ENCODE measurements at places on chromosomes 1 and 21.
A peak's percentile ranks its signal among the peaks of the same experiment; 100 is the strongest.

DNA sequence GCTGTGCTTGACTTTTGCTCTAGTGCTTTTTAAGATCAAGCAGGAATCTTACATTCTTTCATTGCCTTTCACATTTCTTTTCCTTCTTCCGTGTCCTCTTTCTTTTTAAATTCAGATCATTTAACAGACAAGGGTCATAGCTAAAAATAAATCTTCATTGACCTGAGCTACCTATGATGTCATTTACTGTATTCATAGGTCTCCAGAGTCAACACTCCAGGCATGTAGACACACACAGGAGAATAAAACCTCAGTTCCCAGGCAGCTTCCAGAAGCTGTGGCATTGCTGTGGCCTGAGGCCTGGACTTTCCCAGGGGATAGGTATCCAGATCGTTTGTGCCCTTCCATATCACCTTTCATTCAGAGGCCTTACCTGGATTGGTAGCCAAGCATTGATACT lies 38.5 kb upstream of the ENAH start:
- no peaks in the 10 kb centered on the region for H3K36me3 ChIP-seq
- no peak overlapping the region for H3K4me3 ChIP-seq
- H3K27me3 ChIP-seq, result no peaks in the 10 kb centered on the region
- H3K4me1 ChIP-seq, result peaks cover 19% of the 10 kb centered on the region
- no peak overlapping the region for H3K27ac ChIP-seq
- DNase-seq, result no peak

DNA sequence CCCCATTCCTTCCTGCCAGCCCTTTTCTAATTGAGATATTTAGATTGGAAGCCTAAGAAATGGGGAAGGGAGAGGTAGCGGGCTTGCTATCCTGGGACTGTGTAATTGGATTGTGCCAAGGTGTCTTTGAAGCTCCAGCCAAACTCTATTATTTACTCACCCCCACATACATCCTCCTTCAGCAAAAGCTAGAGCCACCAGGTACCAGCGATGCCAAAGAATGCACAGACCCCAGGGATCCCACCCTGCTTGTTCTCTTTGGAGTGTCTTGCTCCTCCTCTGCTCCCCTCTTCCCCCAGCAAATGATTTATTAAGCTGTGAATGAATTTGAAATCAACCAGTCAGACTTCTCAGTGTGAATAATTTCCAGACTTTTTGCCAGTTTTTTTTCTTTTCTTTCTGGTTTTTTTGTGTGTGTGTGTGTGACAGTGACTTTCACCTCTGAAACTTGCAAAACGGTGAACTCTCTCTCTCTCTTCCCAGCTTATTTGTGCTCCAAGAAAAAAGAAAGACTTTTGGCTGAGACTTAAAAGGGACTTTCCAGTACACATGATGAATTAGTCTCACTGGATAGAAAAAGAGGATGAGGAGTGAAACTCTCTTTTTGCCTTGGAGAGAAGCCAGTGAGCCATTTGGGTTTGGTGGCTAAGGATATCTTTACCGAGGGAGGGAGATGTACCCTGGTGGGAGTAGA lies 1.8 kb downstream of the VASH2 start:
- no peaks in the 10 kb centered on the region for H3K27me3 ChIP-seq
- H3K4me3 ChIP-seq, result no peak overlapping the region
- H3K36me3 ChIP-seq, result no peaks in the 10 kb centered on the region
- no peaks in the 10 kb centered on the region for H3K4me1 ChIP-seq

GRCh38 chr1:195617106-195617505 lies 991.1 kb downstream of the KCNT2 start:
- no peaks in the 10 kb centered on the region for H3K27me3 ChIP-seq
- no peaks in the 10 kb centered on the region for H3K4me1 ChIP-seq
- H3K4me3 ChIP-seq, result no peak overlapping the region
- no peaks in the 10 kb centered on the region for H3K36me3 ChIP-seq
- no peak for DNase-seq
- H3K27ac ChIP-seq, result no peak overlapping the region

- H3K27ac ChIP-seq, result no peak overlapping the region
- H3K4me1 ChIP-seq, result peaks cover 5% of the 10 kb centered on the region
- H3K27me3 ChIP-seq, result no peaks in the 10 kb centered on the region
- H3K36me3 ChIP-seq, result no peaks in the 10 kb centered on the region
- no peak overlapping the region for H3K4me3 ChIP-seq
Observed at GRCh38 chr1:93081716-93082115, 2.6 kb downstream of the MTF2 start.

GRCh38 chr1:78176448-78176847 lies 130.7 kb downstream of the GIPC2 start:
- no peak overlapping the region for H3K4me3 ChIP-seq
- H3K27me3 ChIP-seq, result no peaks in the 10 kb centered on the region
- no peaks in the 10 kb centered on the region for H3K4me1 ChIP-seq
- no peak for DNase-seq
- H3K27ac ChIP-seq, result no peak overlapping the region

DNA sequence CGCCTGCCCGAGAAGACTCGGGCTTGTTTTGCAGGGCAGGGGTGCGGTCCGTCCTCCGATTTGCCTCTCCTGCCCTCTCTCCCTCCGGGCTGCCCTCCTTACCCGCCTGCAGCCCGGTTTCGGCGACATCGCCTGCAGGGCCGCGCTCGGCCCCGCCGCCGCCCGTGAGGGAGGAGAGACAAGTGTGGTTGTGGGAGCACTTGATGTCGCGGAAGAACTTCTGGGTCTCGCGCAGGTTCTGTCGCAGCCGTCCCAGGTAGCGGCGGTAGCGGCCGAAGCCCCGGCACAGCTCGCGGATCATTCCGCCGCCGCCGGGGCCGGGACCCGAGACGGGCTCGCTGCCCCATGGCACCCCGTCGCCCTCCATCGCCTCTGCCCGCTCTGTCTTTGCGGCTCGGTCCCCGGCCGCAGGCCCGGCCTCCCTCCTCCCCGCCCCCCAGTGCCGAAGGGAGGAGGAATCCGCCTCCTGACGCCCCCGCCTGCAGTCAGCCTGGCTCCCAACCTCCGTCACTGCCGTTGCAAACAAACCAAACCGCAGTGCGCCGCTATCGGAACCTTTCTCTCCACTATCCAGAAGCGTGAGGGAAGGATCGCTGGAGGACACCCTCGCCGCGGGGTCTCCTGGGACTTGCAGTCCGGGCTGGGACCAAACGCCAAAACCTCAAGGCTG lies at the start of gene DSTYK:
Gene DSTYK, minus strand, starts transcription at position 534 of the 670 bp plus-strand sequence. Its CDS starts 167 bp downstream, at position 367.
- peaks cover 4% of the 10 kb centered on the region for H3K4me1 ChIP-seq
- DNase-seq, result peak; percentile 93
- H3K27me3 ChIP-seq, result no peaks in the 10 kb centered on the region
- H3K36me3 ChIP-seq, result no peaks in the 10 kb centered on the region

- DNase-seq, result no peak
- no peak overlapping the region for H3K4me3 ChIP-seq
- no peaks in the 10 kb centered on the region for H3K27me3 ChIP-seq
- H3K36me3 ChIP-seq, result no peaks in the 10 kb centered on the region
- no peak overlapping the region for H3K27ac ChIP-seq
Observed at GRCh38 chr21:39720126-39720778, 24.7 kb upstream of the IGSF5 start.

GRCh38 chr21:33954395-33954794 lies 38.8 kb upstream of the ATP5PO start:
- DNase-seq, result no peak
- no peaks in the 10 kb centered on the region for H3K27me3 ChIP-seq
- H3K27ac ChIP-seq, result no peak overlapping the region
- H3K4me3 ChIP-seq, result no peak overlapping the region
- H3K4me1 ChIP-seq, result no peaks in the 10 kb centered on the region

DNA sequence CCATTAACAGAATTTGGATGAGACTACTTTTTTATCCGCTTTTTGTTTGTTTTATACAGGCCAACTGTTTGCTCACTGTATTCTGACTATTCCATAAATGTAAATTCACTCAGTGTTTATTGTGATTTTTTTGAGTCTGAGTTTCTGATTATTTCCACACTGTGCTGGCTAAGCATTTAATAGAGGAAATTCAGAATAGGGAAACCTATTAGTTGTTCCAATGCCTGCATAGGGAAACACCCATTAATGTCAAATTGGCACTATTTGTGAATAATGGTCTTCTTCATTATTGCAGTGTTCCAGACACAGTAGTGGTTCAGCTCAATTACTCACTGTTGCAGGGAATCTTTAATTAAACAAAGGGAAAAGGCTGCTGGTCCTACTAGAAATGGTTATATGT lies 174.7 kb upstream of the SGIP1 start:
- H3K27me3 ChIP-seq, result no peaks in the 10 kb centered on the region
- DNase-seq, result no peak
- H3K4me3 ChIP-seq, result no peak overlapping the region
- H3K27ac ChIP-seq, result no peak overlapping the region
- no peaks in the 10 kb centered on the region for H3K36me3 ChIP-seq

DNA sequence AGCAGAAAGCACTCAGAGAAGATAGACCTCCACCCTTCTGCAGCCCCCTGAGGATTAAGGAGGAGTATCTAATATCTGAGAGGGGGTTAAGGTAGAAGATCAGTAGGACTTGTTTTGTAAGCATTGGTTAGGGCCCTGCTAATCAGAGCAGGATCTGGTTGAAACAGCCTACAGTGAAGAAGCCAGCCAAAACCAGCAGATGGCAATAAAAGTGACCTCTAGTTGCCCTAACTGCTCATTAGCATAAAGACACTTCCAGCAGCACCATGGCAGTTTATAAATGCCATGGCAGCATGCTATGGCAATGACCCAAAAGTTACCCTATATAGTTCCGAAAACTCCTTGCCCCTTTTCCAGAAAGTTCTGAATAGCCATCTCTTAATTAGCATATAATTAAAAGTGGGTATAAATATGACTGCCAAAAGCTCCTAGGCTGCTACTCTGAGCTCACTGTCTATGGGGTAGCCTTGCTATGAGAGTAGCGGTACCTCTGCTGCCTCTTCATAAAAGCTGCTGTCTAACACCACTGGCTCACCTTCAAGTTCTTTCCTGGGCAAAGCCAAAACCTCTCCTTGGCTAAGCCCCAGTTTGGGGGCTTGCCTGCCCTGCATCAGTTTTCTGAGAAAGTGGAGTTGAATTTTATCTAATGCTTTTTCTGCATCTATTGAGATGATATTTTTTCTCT lies 254.2 kb downstream of the PAPPA2 start:
- DNase-seq, result no peak
- no peak overlapping the region for H3K4me3 ChIP-seq
- H3K27ac ChIP-seq, result no peak overlapping the region
- no peaks in the 10 kb centered on the region for H3K27me3 ChIP-seq
- H3K36me3 ChIP-seq, result no peaks in the 10 kb centered on the region

DNA sequence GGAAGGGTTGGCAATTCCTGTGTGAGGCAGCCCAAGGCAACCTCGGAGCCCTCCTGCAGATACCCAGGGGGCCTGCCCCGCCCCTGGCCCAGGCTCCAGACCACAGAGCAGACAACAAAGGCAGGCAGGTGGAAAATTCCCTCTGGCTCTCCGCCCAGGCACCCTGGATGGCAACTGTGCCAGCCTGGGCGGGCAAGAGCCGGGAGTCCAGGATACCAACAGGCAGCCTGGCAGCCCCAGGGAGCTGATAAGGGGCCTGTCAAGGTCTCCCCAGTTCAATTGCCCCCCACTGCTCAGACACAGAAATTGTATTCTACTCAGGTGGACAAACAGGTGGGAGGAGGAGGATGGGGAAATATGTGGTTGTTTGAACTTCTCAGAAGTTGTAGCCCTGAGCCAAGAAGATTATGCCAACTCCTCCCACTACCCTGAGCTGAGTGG lies 15.4 kb upstream of the GPR37L1 start:
- no peak for DNase-seq
- H3K4me1 ChIP-seq, result peaks cover 56% of the 10 kb centered on the region
- no peaks in the 10 kb centered on the region for H3K36me3 ChIP-seq
- no peaks in the 10 kb centered on the region for H3K27me3 ChIP-seq
- no peak overlapping the region for H3K4me3 ChIP-seq
- H3K27ac ChIP-seq, result peak overlapping the region; percentile 89

DNA sequence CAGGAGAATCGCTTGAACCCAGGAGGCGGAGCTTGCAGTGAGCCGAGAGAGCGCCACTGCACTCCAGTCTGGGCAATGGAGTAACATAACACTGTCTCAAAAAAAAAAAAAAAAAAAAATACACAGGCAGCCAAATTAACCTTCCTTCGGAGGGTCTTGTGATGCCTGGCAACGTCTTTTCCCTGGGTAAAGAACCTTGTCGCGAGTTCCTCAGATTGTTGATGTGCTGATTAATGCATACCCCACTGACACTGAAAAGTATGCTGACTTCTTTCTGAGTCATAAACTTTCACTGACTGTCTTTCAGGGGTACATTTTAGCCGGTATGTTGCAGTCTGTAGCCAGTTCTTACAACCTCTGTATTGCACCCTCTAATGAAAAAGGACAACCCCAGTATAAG lies 95.1 kb upstream of the SOD1 start:
- no peaks in the 10 kb centered on the region for H3K27me3 ChIP-seq
- H3K4me1 ChIP-seq, result peaks cover 9% of the 10 kb centered on the region
- no peak overlapping the region for H3K27ac ChIP-seq
- no peaks in the 10 kb centered on the region for H3K36me3 ChIP-seq
- no peak overlapping the region for H3K4me3 ChIP-seq
- DNase-seq, result no peak

DNA sequence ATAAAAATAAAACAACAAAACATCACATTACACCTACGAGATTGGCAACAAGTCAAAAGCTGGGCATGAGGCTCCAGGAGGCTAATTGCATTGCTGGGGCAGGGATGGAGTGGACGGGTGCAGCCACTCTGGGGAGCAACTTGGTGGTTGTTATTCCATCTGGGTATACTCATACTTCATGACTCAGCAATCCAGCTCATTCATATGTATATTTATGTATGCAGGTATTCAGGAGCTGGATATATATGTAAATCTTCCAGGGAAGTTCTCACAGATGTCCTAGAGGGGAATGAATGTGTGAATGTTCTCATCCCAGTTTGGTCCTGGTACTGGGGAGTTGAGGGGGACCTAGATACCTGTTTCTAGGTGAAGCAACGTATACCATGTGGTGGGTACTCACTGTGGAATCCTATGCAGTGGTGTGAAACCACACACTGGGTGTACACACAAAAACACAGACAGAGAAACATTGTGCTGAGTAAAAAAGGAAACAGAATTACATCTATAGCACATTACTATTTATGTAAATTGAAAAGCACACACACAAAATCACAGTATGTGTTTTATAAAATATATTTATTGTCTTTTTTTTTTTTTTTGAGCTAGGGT lies 79.7 kb upstream of the RAB4A start:
- no peak overlapping the region for H3K27ac ChIP-seq
- no peak overlapping the region for H3K4me3 ChIP-seq
- no peak for DNase-seq

- H3K4me1 ChIP-seq, result peaks cover 57% of the 10 kb centered on the region
- no peak for DNase-seq
- H3K27ac ChIP-seq, result no peak overlapping the region
- H3K4me3 ChIP-seq, result no peak overlapping the region
- H3K36me3 ChIP-seq, result no peaks in the 10 kb centered on the region
Observed at GRCh38 chr1:111563619-111564018, 56.0 kb upstream of the RAP1A start.

Measured in Caco-2 (cell line).